WTC11 (cell line): ENCODE measurements at places on chromosomes 2 and 18.

DNA sequence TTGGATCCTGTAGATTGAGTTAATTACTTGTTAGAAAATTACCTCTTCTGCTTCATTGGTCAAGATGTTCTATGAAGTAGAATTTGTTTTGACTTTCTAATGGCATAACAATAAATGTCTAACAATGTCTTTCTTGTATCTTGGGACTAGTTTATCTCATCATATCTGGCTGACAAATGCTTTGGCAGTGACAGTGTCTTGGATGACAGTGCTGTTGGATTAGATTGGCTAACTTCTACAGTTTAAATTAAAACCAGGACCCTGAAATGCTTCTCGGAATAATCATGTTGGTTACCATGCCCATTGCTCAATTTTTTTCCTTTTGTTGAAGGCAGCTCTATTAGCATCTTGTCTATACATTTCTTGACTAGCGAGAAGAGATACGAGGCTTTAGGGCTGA lies 176.9 kb downstream of the PARD3B start:
- DNase-seq: no peak

- no peak for DNase-seq
These were observed 72.3 kb downstream of the RTP5 start for GRCh38 chr2:241941691-241942301.

GRCh38 chr2:40090044-40090443 lies 311.0 kb upstream of the THUMPD2 start:
- DNase-seq: no peak

DNA sequence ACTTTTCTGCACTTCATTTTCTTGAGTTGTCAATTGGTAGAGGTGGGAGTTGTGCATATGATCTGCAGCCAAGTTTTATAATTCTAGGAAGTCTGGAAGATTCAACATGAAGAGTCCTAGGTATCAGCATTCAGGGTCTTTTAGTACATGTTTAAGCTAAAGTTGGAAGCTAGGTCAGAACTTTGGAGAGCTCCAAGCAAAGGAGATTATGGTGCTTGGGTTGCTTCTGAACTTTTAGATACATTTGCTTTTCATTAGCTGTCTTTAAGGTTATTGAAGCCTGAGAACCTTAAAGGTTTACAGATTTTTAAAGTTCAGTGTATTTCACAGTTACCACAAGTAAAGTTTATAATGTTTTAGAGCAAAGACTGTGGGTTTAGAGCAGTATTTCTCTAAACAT lies 85.5 kb downstream of the EPC2 start:
- no peak for DNase-seq

DNA sequence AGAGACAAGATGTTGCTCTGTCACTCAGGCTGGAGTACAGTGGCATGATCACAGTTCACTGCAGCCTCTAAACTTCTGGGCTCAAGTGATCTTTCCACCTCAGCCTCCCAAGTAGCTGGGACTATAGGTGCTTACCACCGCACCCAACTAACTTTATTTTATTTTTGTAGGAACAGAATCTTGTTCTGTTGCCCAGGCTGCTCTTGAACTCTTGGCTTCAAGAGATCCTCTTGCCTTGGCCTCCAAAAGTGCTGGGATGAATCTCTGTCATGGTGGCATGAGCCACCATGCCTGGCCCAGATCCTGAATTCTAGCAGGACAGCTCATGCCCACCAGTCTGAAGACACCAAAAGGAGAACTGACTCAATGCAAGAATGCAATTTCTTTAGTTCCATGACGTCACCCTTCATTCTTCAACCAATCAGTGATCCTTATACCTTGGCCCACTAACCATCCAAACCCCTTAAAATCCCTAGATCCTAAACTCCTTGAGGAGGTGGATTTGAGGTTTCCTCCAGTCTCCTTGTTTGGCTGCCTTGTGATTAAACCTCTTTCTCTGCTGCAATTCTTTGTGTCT lies 25.6 kb upstream of the CXXC1 start:
- DNase-seq: no peak

DNA sequence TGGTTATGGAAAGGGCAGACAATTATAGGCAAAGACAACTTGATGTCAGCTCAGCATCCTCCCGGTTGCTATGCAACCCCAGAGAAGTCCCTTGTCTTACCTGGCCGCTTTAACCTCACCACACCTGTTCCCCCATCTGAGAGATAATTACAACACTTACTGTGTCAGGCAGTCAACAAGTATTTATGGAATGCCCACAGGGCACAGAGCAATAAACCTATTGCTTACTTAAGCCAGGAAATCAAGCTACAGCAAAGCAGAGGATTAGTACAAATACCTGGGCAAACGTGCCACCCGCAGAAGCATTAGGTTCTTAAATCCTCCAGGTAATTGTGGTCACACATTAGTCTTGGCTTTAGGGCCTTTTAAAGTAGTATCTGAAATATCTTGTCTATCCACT lies 320.4 kb upstream of the REV1 start:
- no peak for DNase-seq

- no peak for DNase-seq
These were observed 527.0 kb downstream of the TNS1 start for GRCh38 chr2:217475791-217476190.

DNA sequence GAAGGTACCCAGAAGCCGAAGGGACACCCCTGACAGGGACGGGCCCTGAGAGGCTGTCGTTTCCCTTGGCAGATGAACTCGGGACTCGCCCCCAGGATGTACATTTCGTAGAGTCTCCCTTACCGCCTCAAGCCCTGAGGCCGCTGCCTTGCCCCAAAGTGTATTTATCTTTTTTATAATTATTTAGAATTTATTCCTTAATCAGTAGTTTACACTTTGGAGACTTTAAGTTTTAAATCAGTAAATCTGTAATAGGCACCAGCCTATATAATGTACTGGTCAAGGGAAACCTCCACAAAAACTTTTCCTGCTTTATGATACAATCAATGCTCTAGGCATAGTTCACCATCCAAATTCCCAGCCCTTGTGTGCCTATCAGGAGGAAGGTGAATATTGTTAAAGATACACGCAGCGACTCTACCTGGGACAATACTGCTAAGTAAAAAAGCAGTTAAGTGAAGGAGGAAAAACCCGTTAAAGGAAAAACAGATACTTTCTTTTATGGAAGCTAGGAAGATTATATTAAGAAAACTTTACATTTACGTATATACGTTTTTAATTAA lies 848 bp downstream of the VRK2 start:
- no peak for DNase-seq

DNA sequence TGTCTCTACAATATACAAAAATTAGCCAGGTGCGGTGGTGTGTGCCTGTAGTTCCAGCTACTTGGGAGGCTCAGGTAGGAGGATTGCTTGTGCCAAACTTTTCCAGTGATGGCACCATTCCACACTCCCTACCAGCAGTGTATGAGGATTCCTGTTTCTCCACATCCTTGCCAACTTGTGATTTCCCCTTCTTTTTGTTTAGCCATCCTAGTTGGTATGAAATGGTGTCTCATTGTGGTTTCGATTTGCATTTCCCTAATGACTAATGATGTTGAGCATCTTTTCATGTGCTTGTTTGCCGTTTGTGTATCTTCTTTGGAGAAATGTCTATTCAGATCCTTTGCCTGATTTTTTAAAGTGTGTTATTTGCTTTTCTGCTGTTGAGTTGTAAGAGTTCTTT lies 41.0 kb downstream of the EPB41L5 start:
- DNase-seq: no peak

- DNase-seq: no peak
These were observed 545.0 kb upstream of the ZNF804A start for GRCh38 chr2:184053326-184053725.

DNA sequence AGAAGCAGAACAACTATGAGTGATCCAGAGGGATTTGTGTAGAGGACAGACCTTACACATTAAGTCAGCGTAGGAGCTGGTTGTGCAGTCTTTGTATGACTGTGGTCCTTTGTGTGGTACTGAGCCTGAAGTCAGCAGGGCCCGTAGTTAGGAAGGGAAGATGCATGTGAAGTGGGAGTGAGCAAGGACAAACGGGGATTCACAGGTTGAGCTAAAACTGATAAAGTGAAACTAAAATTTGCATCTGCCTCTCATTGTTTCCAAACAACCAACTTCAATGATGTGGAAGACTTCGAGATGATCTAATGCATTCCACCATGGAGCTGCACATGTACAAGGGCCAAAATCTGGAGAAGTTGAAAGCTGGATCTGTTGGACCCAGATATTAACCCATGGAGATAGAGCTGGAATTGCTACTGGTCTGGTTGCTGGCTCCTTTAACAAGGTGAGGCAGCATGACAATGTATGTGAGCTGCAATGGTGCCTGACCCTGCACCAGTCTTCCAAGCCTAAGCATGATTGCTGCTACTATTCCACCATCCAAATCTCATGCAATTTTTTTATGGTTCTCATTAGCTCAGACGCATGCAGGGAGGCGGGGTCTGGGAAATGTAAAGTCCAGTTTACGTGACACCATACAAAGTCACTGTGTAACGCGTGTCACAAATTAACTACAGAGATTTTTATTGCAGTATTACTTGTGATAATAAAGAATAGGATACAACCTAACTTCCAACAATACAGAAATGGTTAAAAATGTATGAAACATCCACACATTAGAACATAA lies 12.1 kb upstream of the CYBRD1 start:
- no peak for DNase-seq

DNA sequence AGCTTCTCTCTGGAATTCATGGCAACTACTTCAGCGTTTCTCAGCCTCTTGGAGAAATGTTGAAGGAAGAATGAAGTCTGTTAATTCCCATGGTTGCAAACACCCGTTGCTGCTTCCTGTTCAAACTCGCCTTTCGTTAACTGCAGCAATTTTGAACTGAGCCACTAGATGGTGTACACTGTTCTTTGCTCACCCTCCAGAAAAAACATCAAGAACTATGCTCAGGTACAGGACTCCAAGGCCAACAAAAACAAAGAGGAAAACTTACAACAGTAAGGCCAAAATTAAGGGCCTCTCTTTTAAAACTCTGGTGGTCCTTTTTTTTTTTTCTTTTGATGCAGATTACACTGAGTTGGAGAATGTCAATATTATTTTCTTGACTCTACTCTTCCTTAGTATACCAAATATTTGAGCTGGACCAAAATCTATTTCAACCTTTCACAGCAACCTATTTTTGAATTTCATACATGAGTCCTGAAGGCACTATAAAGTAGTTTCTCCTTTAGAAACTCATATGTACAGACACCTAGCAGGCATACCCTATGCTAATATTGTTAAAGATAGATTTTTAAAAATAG lies 58.2 kb downstream of the KLHL14 start:
- DNase-seq: peak; percentile 37

GRCh38 chr18:68735483-68736343 lies 20.8 kb upstream of the TMX3 start:
- DNase-seq: no peak

DNA sequence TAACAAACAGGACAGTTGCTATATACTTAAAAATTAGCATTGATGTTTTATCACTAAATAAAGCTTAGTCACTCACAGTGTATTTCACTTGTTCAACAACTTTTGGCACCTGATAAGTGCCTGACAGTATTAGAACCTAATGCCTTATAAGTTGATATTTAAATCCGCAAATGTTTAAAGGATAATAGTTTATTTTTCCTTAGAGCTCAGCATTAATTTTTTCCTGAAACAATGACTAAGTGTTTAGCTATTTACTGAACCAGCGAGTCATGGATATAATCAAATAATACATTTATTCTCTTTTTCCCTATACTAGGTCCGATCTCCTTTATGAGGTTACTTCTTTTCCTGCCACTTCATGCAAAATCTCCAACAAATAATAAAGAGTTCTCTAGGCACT lies 146.0 kb upstream of the PGAP1 start:
- no peak for DNase-seq

GRCh38 chr2:75493230-75493629 lies 67.5 kb downstream of the EVA1A start:
- peak; percentile 11 for DNase-seq

DNA sequence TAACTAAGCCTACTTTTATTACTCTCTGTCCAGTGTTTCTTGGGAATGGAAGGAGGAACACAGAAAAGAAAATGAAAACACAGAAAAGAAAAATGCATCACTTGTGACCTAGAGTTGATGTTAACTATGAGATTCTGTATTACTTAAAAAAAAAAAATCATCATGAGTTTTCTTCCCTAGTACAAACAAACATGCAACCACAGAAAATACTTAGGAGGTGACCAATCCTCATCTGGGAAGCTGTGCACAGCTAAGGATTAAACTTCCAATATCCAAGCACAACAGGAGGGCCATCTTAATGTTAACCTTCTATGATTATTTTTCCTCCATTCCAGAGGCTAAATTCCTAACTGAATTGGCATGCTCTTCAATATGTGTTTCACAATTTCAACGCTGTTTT lies 1140.4 kb downstream of the LRP1B start:
- no peak for DNase-seq

- no peak for DNase-seq
These were observed 97.3 kb downstream of the FMNL2 start for GRCh38 chr2:152432206-152432653.

GRCh38 chr2:239772721-239773120 lies 252.4 kb downstream of the NDUFA10 start:
- no peak for DNase-seq

DNA sequence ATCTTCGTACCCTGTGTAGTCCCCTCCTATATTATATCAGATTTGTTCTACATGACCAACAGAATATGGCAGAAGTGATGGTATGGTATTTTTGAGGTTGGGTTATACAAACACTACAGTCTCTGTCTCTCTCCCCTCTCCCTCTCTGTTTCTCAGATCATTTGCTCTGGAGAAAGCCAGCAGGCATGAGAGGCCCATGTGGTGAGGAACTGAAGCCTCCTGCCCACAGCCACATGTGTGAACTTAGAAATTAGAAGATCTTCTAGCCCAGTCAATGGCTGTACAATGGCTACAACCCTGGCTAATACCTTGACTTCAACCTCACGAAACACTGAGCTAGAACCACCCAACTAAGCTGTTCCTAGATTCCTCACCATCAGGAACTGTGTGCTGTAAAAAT lies 250.6 kb downstream of the SMAD2 start:
- no peak for DNase-seq

DNA sequence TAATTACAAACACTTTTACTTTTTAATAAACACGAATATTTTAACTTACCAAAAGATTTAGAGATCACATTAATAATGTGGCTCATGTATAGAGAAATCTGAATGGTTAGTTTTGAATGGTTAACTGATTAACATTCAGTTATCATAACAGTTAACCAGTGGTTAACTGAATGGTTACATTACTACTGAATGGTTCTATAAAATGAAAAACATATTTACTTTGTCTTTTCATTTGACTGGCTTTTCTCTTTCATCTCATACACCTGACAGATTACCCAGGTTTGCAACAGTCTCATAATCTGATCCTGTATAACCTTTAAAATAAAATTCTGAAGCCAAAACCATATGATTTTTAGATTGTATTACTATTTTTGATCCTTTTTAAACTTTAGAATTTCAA lies 91.9 kb downstream of the EPB41L5 start:
- DNase-seq: no peak

GRCh38 chr2:236117861-236118269 lies 50.3 kb downstream of the GBX2 start:
- no peak for DNase-seq

- no peak for DNase-seq
These were observed 795 bp downstream of the ANKRD39 start for GRCh38 chr2:96856776-96857666.

DNA sequence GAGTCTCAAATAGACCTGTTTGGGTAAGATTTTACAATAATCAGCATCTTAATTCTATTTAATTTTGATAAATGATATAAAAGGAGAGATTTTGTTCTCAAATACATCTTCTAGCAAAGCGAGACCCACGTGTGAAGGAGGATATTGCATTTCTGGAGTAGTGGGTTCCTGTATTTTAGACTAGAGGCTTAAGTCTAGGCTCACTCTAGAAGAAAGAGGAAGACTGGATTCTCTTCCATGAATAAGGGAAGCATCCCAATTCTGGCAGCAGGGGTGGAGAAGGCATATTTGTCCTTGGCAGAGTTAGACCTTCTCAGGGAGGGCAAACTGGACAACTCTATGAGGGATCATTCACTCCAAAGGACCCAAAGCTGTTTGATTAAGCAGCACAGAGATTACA lies 11.3 kb upstream of the FAM228A start:
- DNase-seq: no peak
